ENCODE measurements at places on chromosomes 6 and 20.
A peak's percentile ranks its signal among the peaks of the same experiment; 100 is the strongest.

DNA sequence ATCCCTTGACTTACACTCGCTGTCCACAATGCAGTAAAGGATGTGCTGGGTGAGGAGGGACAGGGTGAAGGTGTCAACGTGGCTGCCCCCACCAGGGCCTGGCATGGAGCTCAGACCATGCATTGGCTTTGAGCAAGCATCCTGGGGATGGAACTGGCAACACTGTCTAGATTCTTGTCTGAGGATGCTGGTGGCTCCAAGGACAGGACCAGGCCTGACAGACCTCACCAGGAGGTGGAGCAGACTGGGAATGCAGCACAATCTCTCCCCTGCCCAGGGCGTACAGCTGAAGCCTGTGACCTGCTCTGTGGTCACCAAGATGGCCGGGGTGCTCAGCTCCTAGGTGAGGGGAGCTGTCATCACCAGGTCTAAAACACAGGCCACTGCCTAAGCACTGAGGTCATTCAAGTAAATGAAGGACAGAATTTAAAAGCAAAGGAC lies 50.9 kb downstream of the MYH7B start:
- DNase-seq: no peak

GRCh38 chr6:162123797-162124196 lies 603.8 kb downstream of the PRKN start:
- peak; percentile 44 for DNase-seq

DNA sequence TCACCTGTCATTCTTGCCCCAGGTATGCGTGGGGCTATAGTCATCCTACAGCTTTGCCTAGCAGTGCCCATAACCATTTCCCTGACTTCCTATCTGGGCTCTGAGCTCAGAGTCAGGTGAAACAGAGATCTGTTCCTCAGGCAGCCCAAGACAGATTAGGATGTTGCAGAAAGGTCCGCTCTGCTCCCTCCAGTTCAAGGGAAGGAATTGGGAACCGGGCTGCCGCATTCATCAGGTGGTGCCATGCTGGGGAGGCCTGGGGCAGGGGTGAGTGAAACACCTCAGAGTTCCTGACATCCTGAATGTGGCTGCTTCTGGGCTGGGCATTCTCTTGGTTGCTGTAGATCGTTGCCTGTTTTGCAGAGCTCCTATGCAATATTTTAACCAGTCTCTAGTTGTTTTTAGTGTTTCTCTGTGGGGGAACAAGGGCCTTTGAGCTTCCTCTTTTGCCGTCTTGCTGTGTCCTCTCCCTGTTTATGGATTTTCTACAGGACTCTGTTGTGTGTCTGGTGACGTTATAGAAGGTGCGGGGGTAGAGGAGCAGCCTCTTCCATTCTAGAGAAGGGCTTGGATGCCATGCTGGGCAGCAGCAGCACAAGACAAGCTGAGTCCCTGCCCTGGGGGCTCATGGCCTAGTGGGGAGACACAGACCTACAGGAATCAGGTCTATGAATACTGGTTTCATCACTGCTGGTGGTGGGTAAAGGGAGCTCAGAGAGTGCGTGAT lies 9.2 kb downstream of the ENTPD6 start:
- no peak for DNase-seq

DNA sequence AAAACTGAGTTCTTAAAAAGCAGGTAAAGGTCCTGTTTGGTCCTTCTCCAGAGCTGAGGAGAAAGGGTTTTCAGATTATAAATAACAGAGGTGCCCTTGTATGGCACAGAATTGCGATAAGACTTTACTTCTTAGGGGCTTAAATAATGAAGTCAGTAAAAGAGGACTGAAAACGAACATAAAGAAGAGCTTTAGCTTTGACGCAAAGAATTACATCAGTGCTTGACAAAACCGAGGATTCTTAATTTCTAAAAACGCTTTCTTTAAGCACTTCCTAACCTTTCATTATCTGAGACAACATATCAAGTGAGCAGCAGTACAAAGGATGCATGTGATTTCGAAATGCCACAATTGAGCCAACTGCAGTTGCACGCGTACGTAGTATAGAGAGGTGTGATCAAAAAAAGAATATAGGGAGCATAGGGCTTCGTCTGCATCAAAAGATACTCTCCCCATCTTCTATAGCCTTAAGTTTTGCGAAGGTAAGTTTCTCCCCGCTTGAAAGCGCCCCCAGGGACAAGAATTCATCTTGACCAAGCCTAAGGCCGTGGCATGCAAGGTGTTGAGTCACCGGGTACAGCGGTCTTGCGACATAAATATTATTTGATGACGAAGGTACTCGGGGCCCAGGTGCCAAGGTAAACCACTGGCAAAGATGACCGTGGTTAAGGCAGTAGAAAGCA lies 778 bp upstream of the LOC128125822 start:
- no peak for DNase-seq

- no peak for DNase-seq
These were observed 92.9 kb downstream of the ANKS1A start for GRCh38 chr6:34981951-34982350.

- no peak for DNase-seq
These were observed 141.1 kb upstream of the SGK1 start for GRCh38 chr6:134458857-134459657.

Measured in Jurkat, Clone E6-1 (cell line).